ENCODE measurements at places on chromosomes 12 and 14.

- no peak for DNase-seq
Observed at GRCh38 chr14:46432516-46432915, 219.1 kb downstream of the RPL10L start.

DNA sequence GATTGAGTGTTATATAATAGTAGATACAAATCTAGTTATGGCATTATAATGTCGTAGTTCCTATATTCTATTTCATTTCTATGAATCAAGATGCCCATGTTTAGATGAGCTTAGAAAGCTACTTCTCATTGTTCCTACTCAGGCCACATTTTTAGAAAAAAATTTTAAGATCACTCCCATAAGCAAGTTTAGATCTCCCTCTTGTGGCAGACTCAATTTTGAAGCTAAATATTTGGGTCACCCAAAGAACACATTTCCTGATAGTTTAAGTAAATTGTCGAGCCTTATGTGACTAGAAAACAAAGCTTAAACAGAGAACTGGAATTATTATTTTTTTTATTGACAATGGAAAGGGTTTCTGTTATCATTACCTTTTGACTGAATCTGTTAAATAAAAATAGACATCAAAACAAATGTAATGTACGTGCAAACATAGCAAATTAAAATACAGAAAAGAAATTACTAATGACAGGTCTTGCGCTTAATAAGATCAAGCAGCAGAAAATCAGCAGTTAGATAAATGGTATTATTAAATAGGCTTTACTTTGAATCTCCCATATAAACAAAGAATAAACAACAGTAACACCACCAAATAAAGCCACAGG lies 180.2 kb downstream of the ACSS3 start:
- DNase-seq = no peak

DNA sequence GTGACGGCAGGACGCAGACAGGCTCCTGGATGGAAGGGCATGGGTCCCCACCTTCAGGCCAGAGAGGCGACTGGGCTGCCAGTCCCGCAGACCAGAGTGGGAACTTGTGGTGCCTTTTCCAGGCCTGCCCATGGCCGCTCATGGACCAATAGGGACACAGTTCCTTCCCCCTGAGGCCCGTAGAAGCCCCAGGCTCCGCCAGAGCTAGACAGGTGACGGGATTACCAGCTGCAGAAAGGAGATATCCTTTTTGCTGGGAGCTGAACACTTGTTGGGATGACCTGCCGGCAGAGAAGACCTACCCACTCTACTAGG lies 73.6 kb upstream of the RASSF8 start:
- no peak for DNase-seq

DNA sequence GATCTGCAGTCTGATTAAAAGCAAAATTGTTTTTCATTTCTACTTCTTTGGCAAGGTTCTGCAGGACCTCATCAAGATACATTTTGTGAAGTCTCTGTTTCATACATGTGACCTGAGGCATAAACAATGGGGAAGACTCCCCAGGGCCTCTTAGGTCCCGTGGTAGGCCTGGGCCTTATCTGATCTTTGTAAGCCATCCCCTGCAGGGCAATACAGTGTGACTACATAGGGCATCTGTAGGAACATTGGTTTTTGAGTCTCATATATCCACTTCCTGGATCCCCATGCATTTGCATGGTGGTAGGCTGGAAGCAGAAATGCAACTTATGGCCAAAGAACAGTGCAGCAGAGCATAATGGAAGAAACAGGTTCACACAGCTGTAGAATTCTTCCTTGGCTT lies 6.0 kb downstream of the FAR2 start:
- DNase-seq = no peak

GRCh38 chr14:100294963-100295330 lies 11.3 kb downstream of the SLC25A29 start:
- DNase-seq = no peak

- no peak for DNase-seq
Observed at GRCh38 chr14:37369425-37369824, 171.7 kb downstream of the MIPOL1 start.

DNA sequence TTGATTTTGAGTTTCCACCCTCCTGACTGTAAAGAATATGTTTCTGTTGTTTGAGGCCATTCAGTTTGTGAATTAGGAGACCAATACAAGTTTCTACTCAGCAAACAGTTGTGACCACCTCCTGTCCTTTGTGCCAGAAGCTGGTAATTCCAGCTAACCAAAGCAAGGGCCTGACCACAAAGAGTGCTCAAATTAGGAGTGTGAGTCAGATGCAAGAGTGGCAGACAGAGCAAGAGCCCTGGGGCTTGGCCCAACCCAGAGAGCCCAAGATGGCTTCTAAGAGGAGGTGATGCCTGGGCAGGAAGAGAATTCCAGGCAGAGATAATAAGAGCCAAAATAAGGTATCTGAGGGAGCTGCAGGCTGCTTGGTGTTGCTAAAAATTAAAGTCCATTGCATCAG lies 77.7 kb upstream of the C14orf132 start:
- DNase-seq = no peak

DNA sequence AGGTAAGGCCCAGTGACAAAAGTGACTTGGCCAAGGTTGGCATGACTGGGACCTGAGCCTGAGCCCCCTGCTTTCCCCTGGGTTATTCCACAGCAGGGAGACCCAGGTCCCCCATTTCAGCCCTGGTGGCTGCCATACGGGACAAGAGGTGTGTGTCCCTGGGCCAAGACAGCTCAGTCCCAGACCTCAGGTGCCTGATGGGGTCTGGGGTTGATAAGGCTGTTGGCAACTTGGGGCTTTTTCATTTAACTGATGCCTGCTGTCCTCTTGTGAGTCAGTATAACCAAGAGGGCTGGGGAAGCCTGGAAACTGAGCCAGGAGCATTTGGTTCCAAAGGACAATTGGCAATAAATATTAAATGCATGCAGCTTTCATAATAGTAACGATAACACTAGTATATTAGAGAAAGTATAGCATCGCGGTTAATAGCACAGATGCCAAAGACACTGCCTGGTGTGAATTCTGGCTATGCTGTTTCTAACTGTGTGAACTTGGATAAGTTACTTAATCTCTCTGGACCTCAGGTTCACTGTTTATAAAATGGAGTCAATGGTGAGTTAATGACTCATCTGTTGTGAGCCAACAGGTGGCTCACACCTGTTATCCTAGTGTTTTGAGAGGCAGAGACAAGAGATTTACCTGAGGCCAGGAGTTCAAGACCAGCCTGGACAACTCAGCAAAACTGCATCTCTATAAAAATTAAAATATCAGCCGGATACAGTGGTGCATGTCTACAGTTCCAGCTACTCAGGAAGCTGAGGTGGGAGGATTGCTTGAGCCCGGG lies 898 bp downstream of the SDSL start:
- no peak for DNase-seq

All from stimulated activated CD4-positive, alpha-beta T cell treated with anti-CD3 and anti-CD28 coated beads, TNF-alpha, amount 100 ng/mL, for 1 hour (primary cell).